ENCODE measurements at places on chromosomes 7 and 10.

GRCh38 chr7:27171325-27171636, 2.8 kb downstream of the HOXA10 start:
- DNase-seq, result peak; percentile 15
- H3K27me3 ChIP-seq, result peaks cover 84% of the 10 kb centered on the region
- no peak overlapping the region for H3K4me3 ChIP-seq
- H3K27ac ChIP-seq, result no peak overlapping the region
- H3K36me3 ChIP-seq, result no peaks in the 10 kb centered on the region
- H3K4me1 ChIP-seq, result peaks cover 67% of the 10 kb centered on the region

DNA sequence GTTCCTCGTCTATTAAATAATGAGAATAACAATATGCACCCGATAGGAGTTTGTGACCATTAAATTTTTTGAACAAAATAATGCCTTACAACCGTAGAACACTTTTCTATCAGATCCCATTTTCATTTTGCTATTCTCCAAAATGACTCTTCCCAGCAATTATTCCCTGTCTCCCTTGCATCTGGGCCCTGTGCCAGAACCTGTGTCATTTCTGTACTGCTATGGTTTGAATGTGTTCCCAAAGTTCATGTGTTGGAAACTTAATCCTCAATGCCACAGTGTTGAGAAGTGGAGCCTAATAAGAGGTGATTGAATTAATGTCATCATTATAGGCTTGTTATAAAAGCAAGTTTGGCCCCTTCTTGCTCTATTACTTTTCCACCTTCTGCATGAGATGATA, 33.2 kb upstream of the SMNDC1 start:
- no peak for DNase-seq
- no peaks in the 10 kb centered on the region for H3K36me3 ChIP-seq
- peaks cover 10% of the 10 kb centered on the region for H3K4me1 ChIP-seq
- H3K27ac ChIP-seq, result no peak overlapping the region

GRCh38 chr7:148543-148931, 43.8 kb upstream of the FAM20C start:
- no peak for DNase-seq
- H3K27me3 ChIP-seq, result no peaks in the 10 kb centered on the region
- peaks cover 22% of the 10 kb centered on the region for H3K4me1 ChIP-seq
- H3K4me3 ChIP-seq, result peak overlapping the region; percentile 60
- H3K27ac ChIP-seq, result peak overlapping the region; percentile 96

DNA sequence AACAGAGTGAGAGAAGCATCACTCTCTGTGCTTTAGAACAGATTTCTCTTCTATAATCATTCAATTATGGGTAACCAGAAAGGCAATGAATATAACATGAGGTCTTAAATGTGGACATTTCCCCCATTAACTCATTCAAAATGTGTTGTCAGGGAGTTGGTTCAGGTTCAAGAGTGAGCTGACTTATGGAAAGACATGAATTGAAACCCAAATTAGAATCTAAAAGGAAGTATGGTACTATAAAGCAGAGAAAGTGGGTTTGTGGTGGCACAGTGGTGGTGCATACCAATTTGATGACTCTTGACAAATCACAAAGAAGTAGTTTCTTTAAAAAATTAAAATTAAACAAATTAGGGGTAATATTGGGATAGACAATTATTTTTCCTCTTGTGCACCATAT, 114.6 kb upstream of the MEOX2 start:
- no peak overlapping the region for H3K4me3 ChIP-seq
- H3K27ac ChIP-seq, result no peak overlapping the region
- no peaks in the 10 kb centered on the region for H3K36me3 ChIP-seq

DNA sequence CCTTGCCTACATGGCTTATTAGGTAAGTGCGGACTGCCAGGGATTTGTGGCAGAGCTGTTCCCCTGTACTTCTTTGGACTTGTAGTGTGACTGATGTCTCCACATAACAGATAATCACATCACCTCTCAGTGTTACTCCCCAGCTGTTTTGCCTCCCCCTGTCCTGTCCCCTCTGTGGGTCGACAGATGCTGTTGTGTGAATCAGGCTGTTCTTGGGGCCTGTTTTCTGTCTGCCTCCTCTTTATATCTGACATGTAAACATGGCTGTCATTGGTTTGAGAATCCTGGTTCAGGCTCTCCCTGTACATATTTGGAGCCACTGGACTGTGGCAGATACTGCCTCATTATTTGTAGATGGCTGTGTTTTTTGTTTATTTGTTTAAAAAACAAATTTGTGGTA, 22.7 kb downstream of the CCNY start:
- DNase-seq, result no peak
- H3K27ac ChIP-seq, result no peak overlapping the region
- no peaks in the 10 kb centered on the region for H3K36me3 ChIP-seq
- no peak overlapping the region for H3K4me3 ChIP-seq

GRCh38 chr10:22714479-22715289, at the start of gene PIP4K2A:
Gene PIP4K2A, minus strand, starts transcription at chr10:22714578. Its CDS starts 252 bp downstream, at chr10:22714326.
- H3K27ac ChIP-seq, result peak within 1 kb of the TSS; percentile 94
- H3K4me3 ChIP-seq, result peak within 1 kb of the TSS; percentile 98
- peaks cover 14% of the 10 kb centered on the region for H3K4me1 ChIP-seq
- peak; percentile 91 for DNase-seq
- no peaks in the 10 kb centered on the region for H3K27me3 ChIP-seq

Data from natural killer cell (primary cell).